A549 treated with dexamethasone at 1 μM for 4 hours (cell line): ENCODE measurements at places on chromosomes 16 and 17. TPM values are rescaled to one million over a fixed set of nuclear protein-coding genes. Genes with fewer than 3 reads are reported as not detected.

ADAM11 gene
- 1.2 to 2.2 TPM (median 1.9 TPM) in 5 replicates for total RNA-seq

CCL7 gene
- total RNA-seq = 0.14 to 0.27 TPM (median 0.20 TPM) in 3 of 5 replicates, not detected in the others

SLC6A4 gene
- 0.06 to 0.12 TPM in 2 of 5 replicates, not detected in the others for total RNA-seq

ABCC12 gene
- total RNA-seq = 0.02 to 0.06 TPM (median 0.05 TPM) in 3 of 5 replicates, not detected in the others

KCNH4 gene
- total RNA-seq = 0.19 to 0.40 TPM (median 0.26 TPM) in 5 replicates

ELP5 gene
- total RNA-seq = 140 to 161 TPM (median 146 TPM) in 5 replicates

RAC3 gene
- 26.3 to 41.3 TPM (median 39.9 TPM) in 5 replicates for total RNA-seq

GPR142 gene
- not detected in 5 replicates for total RNA-seq

G6PC1 gene
- 0.06 to 0.09 TPM (median 0.08 TPM) in 3 of 5 replicates, not detected in the others for total RNA-seq

TMC8 gene
- 0.14 to 0.45 TPM (median 0.18 TPM) in 5 replicates for total RNA-seq

ALOX12 gene
- not detected in 5 replicates for total RNA-seq

EVPL gene
- 12.7 to 19.5 TPM (median 17.8 TPM) in 5 replicates for total RNA-seq

SRR gene
- 7.0 to 9.5 TPM (median 7.8 TPM) in 5 replicates for total RNA-seq

KRT33B gene
- not detected in 5 replicates for total RNA-seq

TPSD1 gene
- total RNA-seq = not detected in 5 replicates

CDC6 gene
- 48.1 to 56.0 TPM (median 54.6 TPM) in 5 replicates for total RNA-seq

DHRS7C gene
- total RNA-seq = not detected in 5 replicates

PDPK1 gene
- 17.9 to 25.7 TPM (median 23.2 TPM) in 5 replicates for total RNA-seq

DBNDD1 gene
- total RNA-seq = 43.4 to 61.0 TPM (median 59.3 TPM) in 5 replicates

TM4SF5 gene
- total RNA-seq = 0.34 to 1.2 TPM (median 0.66 TPM) in 5 replicates

NPIPB13 gene
- 1.7 to 3.4 TPM (median 2.9 TPM) in 5 replicates for total RNA-seq

ZNF174 gene
- 11.8 to 13.7 TPM (median 13.3 TPM) in 5 replicates for total RNA-seq

CLUH gene
- total RNA-seq = 71.1 to 123 TPM (median 117 TPM) in 5 replicates

HSD17B1 gene
- total RNA-seq = 0.89 to 1.5 TPM (median 1.2 TPM) in 5 replicates

PYDC1 gene
- not detected in 5 replicates for total RNA-seq

GAST gene
- 0.22 to 0.50 TPM in 2 of 5 replicates, not detected in the others for total RNA-seq

TXNL4B gene
- total RNA-seq = 14.8 to 20.1 TPM (median 19.0 TPM) in 5 replicates

PDPR gene
- 12.7 to 19.3 TPM (median 17.2 TPM) in 5 replicates for total RNA-seq

UTS2R gene
- total RNA-seq = 0.06 TPM in 2 of 5 replicates, not detected in the others

ABCC3 gene
- total RNA-seq = 91.0 to 164 TPM (median 132 TPM) in 5 replicates

PTX4 gene
- total RNA-seq = not detected in 5 replicates

ANKFN1 gene
- total RNA-seq = 0.05 TPM in 1 of 5 replicates, not detected in the others

IGF2BP1 gene
- 49.8 to 95.2 TPM (median 92.0 TPM) in 5 replicates for total RNA-seq

HASPIN gene
- total RNA-seq = 14.2 to 15.6 TPM (median 15.2 TPM) in 5 replicates

KCNG4 gene
- total RNA-seq = not detected in 5 replicates
